AG10803 (cell line): ENCODE measurements at places on chromosomes 4 and X.

GRCh38 chrX:41095908-41096307 is 10.7 kb downstream of the USP9X start:
- no peak for DNase-seq

DNA sequence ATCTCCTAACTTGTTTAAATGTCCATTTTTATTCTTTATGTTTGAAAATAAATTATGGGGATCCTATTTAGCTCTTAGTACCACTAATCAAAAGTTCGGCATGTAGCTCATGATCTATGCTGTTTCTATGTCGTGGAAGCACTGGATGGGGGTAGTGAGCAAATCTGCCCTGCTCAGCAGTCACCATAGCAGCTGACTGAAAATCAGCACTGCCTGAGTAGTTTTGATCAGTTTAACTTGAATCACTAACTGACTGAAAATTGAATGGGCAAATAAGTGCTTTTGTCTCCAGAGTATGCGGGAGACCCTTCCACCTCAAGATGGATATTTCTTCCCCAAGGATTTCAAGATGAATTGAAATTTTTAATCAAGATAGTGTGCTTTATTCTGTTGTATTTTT is 27.6 kb downstream of the NUDT6 start:
- DNase-seq: no peak

GRCh38 chr4:25178838-25179261 is 18.6 kb upstream of the SEPSECS start:
- DNase-seq: no peak

DNA sequence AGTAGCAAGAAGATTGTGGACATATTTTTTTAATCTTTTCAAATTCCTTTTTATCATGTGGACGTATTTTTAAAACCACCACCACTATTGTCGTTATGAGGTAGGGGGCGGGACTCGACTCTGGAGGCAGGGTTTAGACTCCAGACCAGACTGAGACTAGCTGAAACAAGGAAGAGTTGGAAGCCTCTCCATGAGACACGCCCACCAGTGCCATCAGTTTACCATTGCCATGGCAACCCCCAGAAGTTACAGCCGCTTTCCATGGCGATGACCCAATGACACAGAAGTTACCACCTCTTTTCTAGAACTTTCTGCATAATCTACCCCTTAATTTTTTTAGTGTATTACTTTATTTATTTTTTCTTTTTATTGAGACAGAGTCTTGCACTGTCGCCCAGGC is 8.7 kb downstream of the MRFAP1 start:
- DNase-seq: no peak

GRCh38 chr4:8148159-8148558 is 10.5 kb downstream of the ABLIM2 start:
- no peak for DNase-seq

- no peak for DNase-seq
These were observed 537.9 kb downstream of the IQCM start for GRCh38 chr4:149277705-149278104.

DNA sequence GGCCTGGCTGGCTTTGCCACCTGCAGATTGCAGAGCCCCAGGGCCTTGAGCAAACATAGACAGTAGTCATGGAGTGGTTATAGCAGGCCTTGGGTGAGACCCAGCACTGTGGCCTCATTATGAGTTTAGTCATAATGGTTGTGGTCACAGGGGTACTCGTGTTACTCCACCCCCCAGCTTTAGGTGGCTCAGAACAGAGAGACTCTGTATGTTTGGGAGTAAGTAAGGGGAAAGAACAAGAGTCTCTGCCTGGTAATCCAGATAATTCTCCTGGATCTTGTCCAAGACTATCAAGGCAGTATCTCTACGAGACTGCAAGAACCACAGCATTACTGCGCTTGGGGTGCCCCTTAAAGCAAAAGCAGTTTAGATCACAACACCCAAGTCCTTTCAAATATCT is 62.3 kb upstream of the SCRG1 start:
- peak; percentile 30 for DNase-seq

GRCh38 chr4:186940476-186940875 is 216.8 kb upstream of the FAT1 start:
- DNase-seq: no peak

DNA sequence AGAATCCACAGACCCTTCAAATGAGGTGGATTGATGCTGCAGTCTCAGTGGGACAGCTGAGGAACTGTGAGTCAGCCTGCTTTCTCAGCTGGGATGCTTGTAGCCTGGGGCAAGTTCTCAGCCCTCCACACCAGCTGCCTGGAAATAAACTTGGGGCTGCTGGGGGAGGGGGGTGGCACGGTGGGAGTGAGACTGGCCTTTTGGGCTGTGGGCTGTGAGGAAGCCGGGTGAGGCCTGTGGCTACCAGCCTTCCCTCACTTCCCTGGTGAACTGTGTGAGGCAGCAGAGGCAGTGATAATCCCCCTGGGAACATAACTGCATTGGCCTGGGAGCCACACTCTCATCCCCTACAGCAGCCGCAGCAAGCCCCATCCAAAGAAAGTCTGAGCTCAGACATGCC is 114.5 kb upstream of the GUCY1A1 start:
- no peak for DNase-seq

DNA sequence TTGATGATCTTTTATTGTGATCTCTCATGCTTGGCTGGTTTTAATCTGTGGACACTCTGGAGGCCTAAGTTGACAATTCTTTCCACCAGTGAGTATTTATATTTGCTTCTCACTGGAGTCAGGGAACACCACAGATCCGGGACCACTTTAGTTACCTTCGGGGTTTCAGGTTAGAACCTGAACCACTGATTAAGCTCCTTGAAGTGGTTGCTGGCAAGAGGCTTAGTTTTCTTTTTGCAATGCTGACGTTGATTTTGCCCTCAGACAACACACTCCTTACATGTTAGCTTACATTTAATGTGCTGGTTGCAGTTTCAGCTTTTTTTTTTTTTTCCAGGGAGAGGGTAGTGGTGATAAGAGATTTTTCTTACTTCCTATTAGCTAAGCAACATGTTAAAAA is 10.5 kb upstream of the ZNF330 start:
- no peak for DNase-seq

- DNase-seq: no peak
These were observed 99.6 kb upstream of the CCSER1 start for GRCh38 chr4:90027565-90027964.

GRCh38 chrX:77160301-77160700 is 286.9 kb upstream of the FGF16 start:
- DNase-seq: no peak

GRCh38 chrX:54825716-54826438 is 18.3 kb downstream of the MAGED2 start:
- no peak for DNase-seq

GRCh38 chr4:174631901-174632758 is 109.8 kb upstream of the HPGD start:
- peak; percentile 48 for DNase-seq

DNA sequence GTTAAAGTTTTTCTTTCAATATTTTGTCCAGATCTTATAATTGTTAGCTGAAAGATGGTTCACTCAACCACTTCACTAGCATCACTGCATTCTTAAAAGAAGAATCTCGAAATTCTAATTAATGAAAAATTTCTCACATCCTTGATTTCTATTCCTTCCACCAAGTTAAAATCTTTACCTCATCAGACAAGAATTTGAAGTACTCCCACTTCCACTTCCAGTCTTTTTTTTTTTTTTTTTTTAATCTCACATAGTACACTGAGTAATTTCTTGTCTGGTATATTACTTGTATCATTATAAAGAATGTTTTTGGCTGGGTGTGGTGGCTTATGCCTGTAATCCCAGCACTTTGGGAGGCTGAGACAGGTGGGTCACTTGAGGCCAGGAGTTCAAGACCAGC is 73.2 kb downstream of the FBXW7 start:
- peak; percentile 38 for DNase-seq

- DNase-seq: no peak
These were observed 68.0 kb downstream of the LHFPL1 start for GRCh38 chrX:112611776-112612175.

- DNase-seq: no peak
These were observed 124.7 kb upstream of the CPEB2 start for GRCh38 chr4:14877246-14878225.

DNA sequence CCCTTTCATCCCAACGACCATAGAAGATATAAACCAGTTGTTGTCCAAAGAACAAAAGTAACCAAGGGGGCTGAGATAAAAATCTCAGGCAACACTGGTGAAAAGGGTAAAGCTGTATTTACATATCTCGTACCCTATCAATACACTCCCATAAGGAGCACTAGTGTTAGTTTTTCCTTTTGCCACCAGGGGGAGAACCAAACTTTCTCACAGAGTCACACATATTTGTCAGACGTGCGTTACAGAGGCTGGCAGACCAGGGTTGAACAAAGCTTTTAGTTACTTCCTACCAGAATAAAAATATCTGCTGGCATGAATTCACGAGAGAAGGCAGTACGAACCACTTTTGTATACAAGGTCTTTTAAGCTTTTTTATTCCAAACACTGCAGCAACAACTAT is 88.3 kb downstream of the AMELX start:
- peak; percentile 59 for DNase-seq

- peak; percentile 20 for DNase-seq
These were observed 15.9 kb downstream of the SPACA5 start for GRCh38 chrX:48022738-48023137.

- DNase-seq: no peak
These were observed 1044.2 kb upstream of the FTHL17 start for GRCh38 chrX:32116047-32116446.

- no peak for DNase-seq
These were observed 70.7 kb downstream of the DCAF8L2 start for GRCh38 chrX:27660878-27661277.

DNA sequence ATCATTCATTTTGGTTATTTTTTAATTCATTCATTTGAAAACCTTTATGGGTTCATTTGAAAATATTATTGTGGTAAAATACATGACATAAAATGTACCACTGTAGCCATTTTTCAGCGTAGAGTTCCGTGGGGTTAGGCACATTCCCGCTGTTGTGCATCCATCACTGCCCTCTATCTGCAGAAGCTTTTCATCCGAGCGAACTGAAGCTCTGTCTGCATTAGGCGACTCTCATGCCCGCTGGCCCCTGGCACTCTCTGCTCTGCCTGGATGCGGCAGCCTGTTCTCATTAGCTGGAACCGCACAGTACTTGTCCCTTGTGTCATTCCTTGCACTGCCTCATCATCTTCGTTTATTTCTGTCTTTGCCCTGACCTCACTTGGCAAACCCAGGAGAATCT is 17.5 kb downstream of the CFAP99 start:
- DNase-seq: peak; percentile 54

- DNase-seq: no peak
These were observed 297.9 kb upstream of the LCORL start for GRCh38 chr4:18319431-18319830.

- DNase-seq: no peak
These were observed 106.1 kb downstream of the IRF2 start for GRCh38 chr4:184368290-184368689.

- DNase-seq: no peak
These were observed 115.6 kb upstream of the NR3C2 start for GRCh38 chr4:148557793-148558192.

DNA sequence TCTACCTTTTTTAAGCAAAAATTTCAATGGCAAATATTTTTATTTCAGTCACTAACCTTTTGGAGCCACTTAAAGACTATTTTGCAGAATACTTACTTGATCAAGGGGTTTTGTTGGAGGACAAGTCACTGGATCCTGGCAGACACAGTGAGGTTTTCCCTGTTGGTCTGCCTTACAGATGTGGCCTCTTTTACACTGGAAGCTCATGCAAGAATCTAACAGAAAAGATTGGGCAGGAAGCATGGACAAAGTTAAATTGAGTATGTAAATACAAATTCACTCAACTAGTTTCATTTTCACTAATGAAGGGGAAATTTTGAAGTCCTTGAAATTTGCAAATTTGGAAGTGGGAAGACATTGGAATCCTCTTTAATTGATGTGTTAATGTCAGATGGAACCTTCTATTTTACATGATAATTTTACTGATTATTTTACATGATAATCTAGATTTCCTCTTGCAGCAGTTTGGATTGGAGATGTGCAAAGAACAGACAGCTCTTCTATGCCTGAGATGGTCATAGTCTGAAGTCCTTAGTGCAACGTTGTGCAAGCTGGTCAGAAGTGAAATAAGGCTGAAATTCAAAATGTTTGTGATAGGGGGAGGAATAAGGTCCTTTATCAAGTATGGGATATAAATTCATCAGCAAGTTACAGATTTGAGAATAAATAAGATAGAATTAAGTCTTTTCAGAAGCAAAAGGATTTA is 38.4 kb downstream of the SPARCL1 start:
- no peak for DNase-seq

DNA sequence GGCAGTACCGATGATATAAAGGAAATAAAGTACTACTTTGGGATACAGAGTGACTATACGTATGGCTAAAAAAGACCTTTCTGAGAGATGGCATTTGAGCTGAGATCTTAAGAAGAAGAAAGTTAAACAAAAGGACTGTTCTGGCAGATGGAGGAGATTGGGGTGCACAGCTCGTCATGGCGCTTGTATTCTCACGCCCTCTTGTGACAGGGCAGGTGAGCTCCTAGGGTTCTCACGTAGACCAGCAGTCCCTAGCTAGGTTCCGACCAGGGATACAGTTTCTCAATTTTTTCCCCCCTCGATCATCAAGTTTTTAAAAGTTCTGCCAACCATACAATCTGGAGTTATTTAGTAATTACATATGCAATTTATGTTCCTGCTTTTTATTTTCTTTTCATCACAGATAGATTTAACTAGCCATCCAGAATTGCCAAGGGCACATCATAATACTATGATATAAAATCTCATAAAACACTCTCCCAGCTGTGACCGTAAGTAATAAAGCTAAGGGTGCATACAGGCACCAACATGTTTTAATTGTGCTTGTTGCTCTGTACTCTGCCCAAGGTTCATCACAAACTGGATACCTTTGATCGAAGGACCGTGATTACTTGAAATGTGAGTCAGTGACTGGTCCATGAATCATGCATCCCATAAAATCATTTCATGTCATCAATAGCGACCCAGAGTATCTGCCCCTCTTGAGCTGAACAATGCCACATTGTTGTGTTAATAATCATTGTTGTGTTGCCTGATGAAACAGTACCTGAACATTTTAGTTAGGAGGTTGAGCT is 69.4 kb upstream of the ZNF518B start:
- DNase-seq: no peak

DNA sequence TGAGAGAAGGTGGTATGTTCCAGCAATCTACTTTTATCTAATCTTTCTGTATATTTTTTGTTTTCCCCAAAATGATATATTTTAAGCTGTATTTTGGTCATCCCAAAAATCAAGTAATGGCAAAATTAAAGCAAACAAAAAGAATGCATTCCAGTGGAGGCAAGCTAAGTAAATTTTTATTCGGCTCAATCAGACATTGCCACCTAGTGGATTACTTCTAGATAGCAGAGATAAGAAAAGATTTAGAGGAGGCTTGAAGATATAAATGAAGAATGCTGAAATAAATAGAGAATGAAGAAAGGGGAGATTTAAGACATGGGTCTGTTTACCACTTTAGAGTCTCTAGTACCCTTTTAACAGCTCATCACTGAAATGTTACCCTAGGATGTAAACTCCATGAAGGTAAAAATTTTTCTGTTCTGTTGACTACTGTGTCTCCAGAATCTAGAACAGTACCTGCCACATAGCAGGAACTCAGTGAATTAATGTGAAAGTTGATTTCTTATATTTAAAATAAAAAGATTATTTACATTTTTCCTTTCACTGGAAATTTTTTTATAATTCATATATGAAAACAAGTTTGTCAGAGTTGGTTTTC is 110.9 kb upstream of the ANK2 start:
- peak; percentile 62 for DNase-seq

GRCh38 chr4:187436251-187436650 is 559.3 kb upstream of the ZFP42 start:
- DNase-seq: no peak
